ENCODE measurements at places on chromosomes 3 and 15.

GRCh38 chr15:100897221-100898151, 17.9 kb downstream of the ALDH1A3 start:
- DNase-seq: no peak

DNA sequence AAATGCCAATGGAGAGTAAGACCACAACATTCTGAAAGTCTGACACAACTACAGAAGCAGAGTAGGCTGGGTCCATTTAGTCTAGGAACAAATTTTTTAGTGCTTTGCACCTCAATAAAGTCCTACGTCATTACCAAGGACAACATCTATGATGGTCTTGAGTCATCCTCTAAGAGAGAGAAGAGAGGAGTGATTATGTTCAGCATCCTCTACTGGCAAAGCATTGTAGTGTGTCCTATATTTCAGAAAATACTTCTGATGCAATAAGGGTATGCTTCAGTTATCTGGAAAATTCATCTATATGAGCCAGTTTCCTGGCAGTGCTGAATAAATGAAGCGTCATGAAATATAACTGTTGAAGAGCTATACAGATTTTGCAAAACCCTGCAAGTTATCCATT, 95.6 kb downstream of the P2RY1 start:
- no peak for DNase-seq

- no peak for DNase-seq
Measured at GRCh38 chr3:173826416-173826815, 428.9 kb downstream of the NLGN1 start.

GRCh38 chr3:88150371-88150770, 612 bp downstream of the C3orf38 start:
- DNase-seq: no peak

DNA sequence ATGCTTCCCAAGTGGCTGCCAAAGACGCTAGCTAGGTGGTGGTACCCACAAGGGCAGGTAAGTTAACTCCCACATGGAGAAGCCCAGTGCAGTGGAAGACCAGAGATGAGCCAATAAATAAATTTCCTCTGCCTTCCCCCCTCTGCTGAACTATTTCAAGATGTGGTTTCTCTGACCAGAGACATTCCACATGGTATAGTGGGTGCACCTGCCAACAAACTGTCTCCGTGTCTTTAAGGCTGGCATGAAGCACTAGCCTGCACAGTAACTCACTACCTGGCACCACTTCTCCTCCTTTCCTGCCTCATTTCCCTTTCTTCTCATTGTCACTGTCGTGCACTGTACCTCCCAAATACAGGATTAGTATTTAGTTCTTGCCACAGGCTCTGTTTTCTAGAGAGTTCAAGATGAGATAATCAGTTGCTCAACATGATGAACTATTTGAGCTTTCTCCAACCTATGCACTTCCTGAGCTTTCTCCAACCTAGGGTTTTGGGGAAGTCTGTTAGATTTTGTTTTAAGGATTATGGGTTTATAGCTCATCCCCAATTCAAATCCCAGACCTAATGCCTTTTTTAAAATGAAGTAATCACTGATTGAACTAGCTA, 8.4 kb upstream of the CRTAP start:
- DNase-seq: no peak

DNA sequence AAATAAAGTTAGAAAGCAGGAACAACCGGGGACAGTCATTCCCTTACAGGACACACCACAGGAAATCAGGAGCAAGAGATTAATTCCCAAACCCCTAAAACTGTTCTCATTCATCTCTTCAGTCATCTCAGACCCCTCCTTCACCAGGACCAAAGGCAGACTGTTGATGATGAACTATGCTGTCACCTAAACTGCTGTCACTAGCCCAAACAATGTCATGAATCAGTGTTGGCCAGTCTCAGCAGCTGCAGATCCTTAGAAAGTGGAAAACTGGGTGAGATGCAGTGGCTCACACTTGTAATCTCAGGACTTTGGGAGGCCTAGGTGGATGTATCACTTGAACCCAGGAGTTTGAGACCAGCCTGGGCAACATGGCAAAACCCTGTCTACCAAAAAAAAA, 909.6 kb downstream of the ROBO1 start:
- DNase-seq: no peak

DNA sequence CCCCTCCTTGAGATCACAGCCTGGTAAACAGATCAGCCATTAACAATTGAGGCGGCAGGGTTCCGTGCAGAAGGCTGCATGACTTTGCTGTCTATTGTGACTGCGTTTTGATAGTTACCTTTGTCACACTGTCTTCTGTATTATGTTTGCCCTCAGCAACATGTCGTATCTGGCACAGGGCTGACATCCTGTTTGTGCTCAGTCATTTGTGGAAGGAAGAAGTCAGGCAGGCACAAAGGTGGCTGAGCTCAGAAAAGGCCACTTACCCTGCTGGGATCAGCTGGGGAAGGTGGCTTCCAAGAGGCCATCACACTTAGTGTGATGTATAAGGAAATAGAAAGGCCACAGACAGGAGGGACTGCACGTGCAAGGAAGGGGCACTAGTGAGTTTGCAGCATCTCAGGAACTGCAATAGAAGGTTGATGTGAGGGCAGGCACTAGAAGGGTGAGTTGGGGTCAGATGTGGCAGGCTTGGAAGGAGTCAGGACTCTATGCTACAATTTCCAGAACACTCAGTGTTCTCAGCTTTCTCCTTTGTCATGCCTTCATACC, 13.4 kb downstream of the PML start:
- DNase-seq: no peak

GRCh38 chr15:93454788-93455187, 365.8 kb upstream of the RGMA start:
- DNase-seq: no peak

DNA sequence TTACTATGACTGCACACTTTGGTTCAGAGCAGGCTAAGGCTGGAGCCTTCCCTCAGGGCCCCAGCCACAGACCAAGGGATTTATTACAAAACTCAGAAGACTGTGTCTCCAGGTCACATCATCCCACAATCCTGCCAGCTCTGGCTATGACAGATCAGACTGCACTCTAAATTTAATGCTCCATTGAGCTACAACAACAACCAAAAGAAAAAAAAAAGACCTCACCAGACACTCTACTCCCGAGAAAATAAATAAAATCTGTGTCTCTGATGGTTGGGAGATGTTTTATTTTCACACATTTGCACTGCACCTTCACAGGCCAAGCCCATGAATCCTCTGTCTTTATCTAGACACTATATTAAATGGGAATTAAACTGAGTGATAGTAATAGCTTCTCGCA, 50.8 kb upstream of the CTNNB1 start:
- no peak for DNase-seq

DNA sequence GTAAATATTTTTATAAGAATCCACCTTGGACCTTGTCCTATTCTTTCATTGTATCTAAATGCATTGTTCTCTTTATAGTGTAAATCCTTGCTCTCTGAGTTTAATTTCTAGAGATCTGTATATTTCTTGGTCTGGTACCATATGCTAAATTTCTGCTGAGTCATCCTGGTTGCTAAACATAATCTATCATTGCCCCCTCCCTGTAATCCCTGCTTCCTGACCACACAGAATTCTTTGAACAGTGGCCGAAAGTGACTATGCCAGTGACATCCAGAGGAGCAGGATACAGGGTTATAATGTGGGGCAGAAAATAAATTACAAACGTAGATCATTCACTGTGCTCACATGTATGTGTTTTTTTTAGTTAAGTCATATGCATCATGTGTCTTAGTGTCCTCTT, 143.1 kb downstream of the DIPK2A start:
- DNase-seq: no peak

DNA sequence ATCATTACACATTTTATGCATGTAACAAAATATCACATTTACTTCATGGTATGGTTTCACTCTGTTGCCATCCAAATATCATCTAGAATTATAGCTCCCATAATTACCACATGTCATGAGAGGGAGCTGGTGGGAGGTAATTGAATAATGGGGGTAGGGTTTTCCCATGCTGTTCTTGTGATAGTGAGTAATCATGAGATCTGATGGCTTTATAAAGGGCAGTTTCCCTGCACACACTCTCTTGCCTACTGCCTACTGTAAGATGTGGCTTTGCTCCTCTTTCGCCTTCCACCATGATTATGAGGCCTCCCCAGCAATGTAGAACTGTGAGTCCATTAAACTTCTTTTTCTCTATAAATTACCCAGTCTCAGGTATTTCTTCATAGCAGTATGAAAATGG, 123.4 kb downstream of the SATB1 start:
- no peak for DNase-seq

- no peak for DNase-seq
Measured at GRCh38 chr15:38705436-38706219, 141.0 kb upstream of the RASGRP1 start.

GRCh38 chr15:92981333-92981732, 81.2 kb downstream of the CHD2 start:
- DNase-seq: no peak

- no peak for DNase-seq
Measured at GRCh38 chr3:8540456-8540855, 38.8 kb downstream of the LMCD1 start.

- no peak for DNase-seq
Measured at GRCh38 chr3:19274576-19274975, 126.3 kb downstream of the KCNH8 start.

- no peak for DNase-seq
Measured at GRCh38 chr15:67018441-67018840, 47.0 kb upstream of the SMAD3 start.
